COR-L47 (cell line): ENCODE measurements at places on chromosomes 7 and 10.

GRCh38 chr7:132548489-132549078 lies 27.7 kb downstream of the PLXNA4 start:
- no peak for DNase-seq

GRCh38 chr7:81869670-81870069 lies 99.8 kb upstream of the HGF start:
- no peak for DNase-seq

GRCh38 chr7:38211486-38211885 lies 33.4 kb downstream of the STARD3NL start:
- DNase-seq: no peak

- no peak for DNase-seq
These were observed 4.0 kb downstream of the ZNF511 start for GRCh38 chr10:133312769-133313145.

- DNase-seq: no peak
These were observed 64.7 kb upstream of the HABP2 start for GRCh38 chr10:113488186-113488585.

DNA sequence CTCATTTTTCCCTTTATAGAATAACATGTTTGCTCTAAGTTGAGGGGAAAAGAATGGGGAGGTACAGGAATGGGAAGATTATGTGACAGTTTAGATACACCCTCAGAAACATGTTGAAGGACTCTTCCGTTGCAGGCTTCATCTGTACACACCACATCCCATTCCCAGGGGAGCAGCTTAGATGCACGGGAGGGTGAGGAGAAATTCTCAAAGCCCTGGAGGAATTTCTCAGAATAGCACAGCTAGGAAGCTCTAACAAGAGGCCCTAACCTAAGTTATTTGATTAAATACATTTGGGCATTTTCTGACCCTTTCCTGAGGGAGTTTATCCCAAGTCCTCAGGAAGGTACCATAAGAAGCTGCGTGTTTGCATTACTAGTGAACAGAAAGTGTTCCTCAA lies 660.2 kb upstream of the IGFBP3 start:
- DNase-seq: no peak

DNA sequence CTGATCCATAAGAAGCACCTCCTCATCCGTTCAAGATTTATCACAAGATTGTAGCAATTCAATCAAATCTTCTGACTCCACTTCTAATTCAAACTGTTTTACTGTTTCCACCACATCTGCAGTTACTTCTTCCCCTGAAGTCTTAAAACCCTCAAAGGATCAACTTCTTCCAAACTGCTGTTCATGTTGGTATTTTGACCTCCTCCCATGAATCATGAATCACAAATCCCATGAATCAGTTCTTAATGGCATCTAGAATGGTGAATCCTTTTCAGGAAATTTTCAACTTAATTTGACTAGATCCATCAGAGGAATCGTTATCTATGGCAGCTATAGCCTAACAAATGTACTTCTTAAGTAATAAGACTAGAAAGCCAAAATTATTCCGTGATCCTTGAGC lies 122.3 kb downstream of the IMMP2L start:
- DNase-seq: no peak

GRCh38 chr7:87206361-87206760 lies 13.2 kb downstream of the TMEM243 start:
- DNase-seq: no peak

DNA sequence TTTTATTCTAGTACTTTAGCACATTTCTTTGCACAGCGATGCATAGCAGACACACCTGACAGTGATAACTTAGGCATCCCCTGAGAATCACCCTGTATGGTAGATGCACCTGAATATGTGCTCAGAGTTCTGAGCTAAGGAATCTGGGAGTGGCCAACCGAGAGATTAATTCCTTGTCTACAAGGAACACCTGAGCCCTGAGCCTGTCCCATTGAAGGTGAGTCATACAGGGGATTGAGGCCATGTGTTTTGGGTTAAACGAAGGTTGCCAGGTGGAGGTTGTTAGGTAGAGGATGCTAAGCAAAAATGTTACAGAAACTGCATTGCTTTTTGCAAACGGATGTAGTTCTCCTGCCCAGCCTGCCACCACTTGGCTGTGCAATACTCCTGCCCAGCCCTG lies 128.9 kb downstream of the AMPH start:
- DNase-seq: no peak

DNA sequence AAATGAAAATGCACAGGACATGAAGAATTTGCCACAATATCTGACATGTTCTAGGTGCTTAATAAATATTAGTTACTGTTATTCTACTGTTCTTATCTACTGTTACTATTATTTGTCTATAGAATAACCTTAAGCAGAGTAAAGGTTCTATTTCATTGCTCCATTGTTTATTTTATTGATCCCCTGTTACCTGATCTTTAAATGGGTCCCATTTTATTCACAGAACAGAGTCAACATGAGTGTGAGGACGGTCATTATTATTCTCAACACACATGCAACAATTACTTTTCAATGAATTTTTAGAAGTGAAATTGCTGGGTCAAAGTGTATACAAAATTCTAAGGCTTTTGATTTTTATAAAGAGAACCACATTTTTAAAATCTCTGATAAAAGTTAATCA lies 186.9 kb downstream of the AHR start:
- DNase-seq: no peak

DNA sequence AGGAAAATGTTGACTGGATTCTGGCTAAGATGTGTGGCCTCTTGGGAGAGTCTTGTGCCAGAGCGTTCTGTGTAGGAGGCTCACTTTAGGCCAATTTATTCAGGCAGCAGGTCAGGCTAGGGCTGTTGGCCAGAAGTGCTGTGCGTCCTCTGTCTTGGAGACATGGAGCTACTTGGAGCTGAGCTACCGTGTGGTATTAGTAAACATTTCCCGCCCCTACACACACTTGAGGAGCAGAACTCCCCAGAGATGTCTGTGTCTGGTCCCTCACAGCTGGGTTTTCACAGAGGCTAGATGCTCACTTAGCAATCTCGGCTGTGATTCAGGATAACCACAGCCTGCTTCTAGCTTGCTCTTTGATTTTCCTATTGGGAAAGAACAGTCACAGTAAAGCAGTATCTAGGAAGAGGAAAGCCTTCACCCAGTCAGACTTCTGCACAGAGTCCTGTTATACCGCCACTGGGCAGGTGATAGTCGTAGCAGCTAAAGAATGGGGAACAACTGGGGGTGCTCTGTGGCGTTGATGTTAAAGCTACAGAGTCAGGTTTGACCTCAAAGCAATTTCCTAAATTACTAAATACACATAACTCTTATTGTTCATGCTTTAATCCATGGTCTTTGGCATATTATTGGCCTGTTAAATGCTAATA lies 86.7 kb downstream of the MDFIC start:
- DNase-seq: no peak

GRCh38 chr10:88565072-88565471 lies 18.0 kb downstream of the RNLS start:
- no peak for DNase-seq

DNA sequence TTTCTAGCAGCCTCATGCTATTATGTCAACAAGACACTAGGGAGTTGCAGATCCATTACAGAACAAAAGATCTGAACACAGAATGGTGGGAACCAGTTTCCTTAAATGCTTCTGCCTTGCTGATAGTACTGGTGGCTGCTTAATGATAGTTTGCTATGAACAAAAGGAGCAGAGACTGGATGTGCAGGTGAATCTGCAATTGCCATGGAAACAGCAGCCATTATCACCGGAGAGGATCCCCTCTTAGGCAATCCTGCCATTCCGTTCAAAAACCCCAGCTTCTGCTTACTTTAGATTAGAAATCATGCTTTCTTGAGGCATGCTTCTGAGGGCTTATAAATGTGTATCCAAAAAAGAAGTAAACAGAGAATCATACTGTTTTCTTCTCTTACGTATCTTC lies 80.0 kb upstream of the PRKAR2B start:
- peak; percentile 84 for DNase-seq

GRCh38 chr7:41431671-41432070 lies 271.2 kb downstream of the INHBA start:
- DNase-seq: no peak

DNA sequence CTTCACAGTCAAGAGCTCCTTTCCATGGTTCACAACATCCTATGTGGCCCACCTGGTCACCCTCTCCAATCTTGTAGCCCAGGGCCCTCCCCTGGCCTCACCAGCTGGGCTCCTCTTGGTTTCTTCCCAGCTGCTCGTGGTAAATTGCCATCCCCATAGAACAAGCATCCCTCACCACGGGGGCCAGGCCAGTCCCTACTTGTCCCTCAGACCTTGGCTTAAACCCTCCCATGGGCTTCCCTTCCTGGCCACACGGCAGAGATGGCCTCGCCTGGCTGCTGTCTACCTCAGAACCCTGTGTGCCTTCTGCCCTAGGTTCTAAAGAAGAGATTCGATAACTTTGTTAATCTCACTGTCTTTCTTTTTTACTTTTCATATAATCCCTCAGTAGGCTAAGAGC lies 153.3 kb upstream of the TCERG1L start:
- no peak for DNase-seq

DNA sequence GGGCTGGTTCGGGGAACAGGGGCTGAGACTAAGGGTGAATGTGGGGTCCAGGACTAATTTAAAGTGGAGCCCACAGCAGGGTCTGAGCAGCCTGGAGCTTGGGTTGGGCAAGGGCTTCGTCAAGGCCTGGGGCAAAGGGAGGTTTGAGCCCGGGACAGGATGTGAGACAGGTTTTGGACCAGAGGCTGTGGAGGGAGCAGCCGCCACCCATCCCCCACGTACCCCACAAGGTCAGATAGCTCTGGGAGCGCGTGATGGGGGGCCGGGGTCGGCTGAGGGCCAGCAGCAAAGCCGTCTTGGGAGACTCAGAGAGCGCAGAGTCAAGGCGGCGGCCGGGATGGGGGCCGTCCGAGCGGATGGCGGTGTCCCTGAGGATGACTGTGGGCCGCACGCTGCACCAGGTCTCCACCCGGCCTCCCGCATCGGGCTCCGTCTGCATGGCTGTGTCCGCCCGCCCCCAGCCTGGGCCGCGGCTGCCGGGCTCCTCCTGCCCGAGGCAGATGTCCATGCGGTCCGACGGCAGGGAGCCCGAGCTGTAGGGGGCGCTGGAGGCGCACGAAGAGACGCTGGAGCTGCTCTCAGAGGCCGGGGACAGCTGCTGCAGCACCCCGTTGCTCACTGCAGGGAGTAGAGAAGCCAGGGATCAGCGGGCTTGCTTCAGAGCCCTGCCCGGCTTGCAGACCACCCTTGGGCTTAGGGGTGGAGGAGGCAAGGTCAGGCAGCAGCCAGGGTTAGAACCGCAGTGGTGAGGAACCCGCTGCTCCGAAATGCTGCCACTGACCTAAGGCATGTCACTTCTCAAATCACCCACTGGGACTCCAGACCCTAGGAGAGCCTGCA lies 12.1 kb downstream of the PDZD7 start:
- DNase-seq: peak; percentile 37

DNA sequence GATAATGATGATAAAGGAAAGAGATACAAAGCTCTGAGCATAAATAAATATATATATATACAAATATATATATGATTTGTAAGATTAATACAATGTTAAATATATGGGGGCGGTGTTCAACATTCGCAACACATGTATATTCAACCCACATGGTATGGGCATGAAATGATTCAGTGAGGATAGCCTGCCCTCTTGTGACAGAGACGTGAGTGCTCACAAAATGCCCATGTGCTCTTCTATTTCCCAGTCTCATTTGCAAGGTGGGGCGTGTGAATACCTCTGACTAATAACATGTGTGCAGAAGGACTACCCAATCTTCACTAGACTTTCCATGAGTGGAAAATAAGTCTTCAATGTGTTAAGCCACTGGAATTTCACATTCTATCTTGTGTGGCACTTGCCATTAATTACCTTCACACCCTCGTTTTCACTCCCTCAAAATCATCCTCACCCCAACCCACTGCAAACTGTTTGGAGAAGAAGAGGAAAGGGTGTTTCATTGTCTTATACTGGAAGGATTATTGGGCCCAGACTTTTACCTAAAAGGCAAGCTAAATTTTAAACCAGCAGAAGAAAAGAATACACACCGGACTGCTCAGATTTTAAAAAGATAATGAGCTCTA lies 26.9 kb downstream of the ASAH2 start:
- no peak for DNase-seq

GRCh38 chr10:654647-654996 lies 34.8 kb downstream of the DIP2C start:
- no peak for DNase-seq

DNA sequence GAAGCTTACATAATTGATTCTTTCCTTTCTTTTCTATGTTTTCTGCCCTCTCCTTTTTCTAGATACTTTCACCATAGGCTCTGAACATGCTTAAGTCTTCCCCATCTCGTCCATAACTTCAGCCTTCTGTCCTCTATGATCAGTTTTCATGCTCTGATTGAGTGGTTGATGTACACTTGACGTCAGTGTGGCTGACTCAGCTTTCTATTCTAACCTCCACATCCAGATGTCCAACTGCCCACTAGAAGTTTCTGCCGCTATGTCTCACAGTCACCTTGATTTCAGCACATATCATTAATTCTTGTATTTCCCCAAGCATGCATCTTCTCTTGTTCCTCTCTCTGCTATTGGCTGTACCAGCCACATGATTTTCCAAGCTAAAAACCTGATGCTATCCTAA lies 15.0 kb downstream of the CDK14 start:
- DNase-seq: no peak

DNA sequence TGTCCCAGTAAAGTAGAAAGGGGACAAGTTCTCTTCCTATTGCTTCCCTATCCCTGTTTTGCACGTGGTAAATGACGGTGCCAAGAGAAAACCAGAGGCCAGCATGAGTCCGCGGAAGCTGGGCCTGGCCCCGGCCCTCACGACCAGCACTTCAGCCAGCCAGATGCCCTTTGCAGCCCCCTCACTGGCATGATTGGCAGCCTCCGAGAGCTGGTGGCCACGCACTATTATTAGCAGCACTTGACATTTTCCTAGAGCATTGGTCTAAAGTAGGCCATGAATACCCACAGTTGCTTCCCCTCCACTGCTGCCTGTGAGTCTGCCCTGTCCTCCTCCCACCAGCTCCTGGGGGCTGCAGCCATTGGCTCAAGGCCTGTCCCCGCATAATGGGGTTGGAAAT lies 369.1 kb downstream of the PLXNA4 start:
- no peak for DNase-seq

DNA sequence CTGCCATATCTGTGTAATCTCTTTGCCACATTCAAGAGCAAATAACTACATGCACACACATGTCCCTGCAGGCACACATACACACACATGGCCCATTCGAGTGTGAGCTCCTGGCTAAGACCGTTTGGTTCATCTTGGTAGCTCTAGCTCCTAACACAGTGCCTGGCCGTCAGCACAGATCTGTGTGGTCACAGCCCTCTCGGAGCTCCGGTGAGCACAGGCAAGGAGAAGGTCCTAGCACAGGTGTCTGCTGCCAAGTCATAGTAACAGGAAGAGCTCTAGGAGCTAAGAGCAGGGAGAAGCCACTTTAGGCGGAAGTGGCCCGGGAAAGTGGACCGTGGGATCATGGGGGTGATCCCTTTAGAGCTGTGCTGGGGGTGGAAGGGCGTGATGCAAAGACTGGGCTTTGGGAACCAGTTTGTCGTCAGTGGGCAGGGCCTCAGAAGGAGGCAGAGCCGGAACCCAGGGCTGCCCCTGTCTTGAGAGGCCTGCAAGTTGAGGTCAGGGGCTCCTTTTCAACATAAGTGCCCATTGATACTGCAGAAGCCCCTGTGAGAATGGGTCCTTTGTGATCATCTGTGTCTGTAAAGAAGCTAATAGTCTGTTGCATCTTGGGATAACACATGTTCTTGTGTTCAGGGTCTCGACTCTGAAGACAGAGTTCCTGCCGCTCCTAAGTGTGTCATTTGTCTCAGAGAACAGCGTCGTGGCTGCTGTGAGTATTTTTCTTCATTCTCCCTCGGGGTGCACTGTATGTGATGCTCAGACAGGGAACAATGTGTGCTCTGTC lies 16.6 kb upstream of the ARPC1B start:
- DNase-seq: no peak

- DNase-seq: no peak
These were observed 15.6 kb upstream of the SLC26A3 start for GRCh38 chr7:107818622-107819021.
